ENCODE measurements at places on chromosomes 2 and 18.

- no peak for DNase-seq
These were observed 49.8 kb upstream of the PLA2R1 start for GRCh38 chr2:160111951-160112798.

GRCh38 chr2:128304715-128305554 is 13.7 kb downstream of the HS6ST1 start:
- no peak for DNase-seq

DNA sequence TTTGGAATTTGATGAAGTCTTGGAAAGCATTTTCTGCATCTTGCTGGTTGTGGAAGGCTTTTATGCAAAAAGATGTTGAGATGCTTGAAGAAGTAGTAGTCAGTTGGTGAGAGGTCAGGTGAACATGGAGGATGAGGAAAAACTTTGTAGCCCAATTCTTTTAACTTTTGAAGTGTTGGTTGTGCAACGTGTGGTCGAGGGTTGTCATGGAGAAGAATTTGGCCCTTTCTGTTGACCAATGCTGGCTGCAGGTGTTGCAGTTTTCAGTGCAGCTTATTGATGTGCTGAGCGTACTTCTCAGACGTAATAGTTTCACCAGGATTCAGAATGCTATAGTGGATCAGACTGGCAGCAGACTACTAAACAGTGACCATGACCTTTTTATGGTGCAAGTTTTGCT is 508.4 kb upstream of the MAP2 start:
- no peak for DNase-seq

- no peak for DNase-seq
These were observed 1.2 kb upstream of the CABLES1 start for GRCh38 chr18:23133860-23134779.

DNA sequence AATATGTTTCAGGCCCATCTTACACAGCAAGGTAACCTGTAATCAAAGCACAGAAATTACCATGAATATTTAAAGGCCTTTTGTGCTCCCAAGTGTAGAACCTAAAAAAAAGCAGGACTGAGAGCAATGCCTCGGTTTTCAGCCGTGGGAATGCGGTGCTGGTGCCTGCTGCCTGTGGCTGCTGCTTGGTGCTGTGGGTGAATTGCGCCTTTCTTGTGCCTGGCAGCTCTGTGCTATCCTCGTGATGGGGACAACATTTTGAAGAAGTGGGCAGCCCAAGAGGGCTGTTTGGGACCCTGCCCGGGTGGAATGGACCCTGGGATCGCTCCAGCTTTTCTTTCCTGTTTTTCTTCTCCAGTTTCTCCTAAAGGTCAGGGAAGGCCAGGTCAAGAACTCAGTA is 91.2 kb downstream of the ASAP2 start:
- DNase-seq = no peak

- DNase-seq = no peak
These were observed 203.6 kb upstream of the SPRED2 start for GRCh38 chr2:65636024-65636423.

GRCh38 chr2:23782646-23783045 is 144.3 kb downstream of the ATAD2B start:
- no peak for DNase-seq

DNA sequence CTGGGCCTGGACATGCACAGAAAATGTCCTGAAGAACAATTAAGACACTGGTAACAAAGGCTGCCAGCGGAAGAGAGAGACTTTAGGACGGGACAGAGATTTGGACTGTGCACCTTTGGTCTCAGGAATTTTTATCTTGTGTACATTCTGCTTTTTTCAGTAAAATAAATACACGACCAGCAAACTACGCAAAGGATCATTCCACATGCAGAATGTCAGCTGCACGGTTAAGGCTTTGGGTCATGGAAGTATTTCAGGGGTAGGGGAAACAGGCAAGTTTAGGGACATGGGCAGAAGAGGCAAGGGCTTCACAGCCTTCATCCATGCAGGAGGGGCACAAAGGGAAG is 11.5 kb downstream of the TMEM163 start:
- DNase-seq = no peak

GRCh38 chr2:216348756-216349308 is 23.5 kb downstream of the MARCHF4 start:
- DNase-seq = no peak

DNA sequence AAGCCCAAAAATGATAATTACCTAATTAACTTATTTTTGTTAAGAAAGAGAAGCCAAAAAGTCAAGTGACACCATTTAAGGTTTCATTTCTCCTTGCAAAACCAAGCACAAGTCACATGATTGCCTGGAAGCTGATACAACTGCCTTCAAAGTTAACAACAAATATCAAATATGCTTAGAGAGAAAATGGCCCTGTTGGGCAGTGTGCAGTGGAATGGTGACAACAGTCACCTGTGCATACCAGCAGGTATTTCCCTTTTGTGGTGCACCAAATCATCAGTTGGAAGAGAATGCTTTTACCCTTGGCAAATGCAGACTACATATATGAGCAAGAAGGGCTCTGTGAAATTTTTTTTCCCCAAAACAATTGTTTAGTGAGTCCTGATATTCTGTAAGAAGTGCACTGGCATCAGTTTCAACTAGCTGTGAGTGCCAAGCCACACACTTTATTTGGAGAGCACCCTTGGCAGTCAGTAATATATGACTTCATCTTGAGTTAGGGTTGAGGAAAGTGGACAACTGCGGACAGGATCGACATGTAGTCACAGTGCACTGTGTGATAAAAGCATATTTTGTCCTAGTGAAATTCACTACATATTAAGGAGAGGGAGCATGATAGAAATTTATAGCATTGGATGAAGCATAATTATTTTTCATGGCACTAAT is 74.9 kb upstream of the DOCK10 start:
- DNase-seq = no peak

DNA sequence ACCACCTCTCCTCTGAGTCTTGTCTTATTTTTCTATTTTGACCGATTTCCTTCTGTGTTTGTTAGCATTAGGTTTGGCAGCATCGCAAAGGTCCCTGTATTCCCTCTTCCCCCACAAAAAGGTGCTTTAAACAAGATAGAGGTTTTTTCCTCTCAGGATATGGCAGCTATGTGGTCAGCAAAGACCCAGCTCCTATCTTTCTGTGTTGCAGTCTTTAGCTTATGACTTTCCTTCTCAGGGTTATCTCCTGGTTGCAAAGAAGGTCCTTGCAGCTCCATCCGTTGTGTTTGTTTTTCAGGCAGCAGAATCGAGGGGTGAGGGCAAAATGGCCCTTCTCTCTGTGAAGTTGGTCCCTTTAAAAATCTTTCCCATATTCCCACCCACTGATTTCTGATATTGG is 38.4 kb downstream of the GALNT1 start:
- no peak for DNase-seq

- no peak for DNase-seq
These were observed 30.9 kb downstream of the RTP5 start for GRCh38 chr2:241900251-241901017.

GRCh38 chr2:236628981-236629605 is 59.5 kb downstream of the ACKR3 start:
- DNase-seq = no peak

Data from stimulated activated CD8-positive, alpha-beta memory T cell treated with anti-CD3 and anti-CD28 coated beads, Interleukin-15, amount 100 ng/mL, for 4 hours (primary cell).